Activated T-helper 1 cell treated with anti-CD3 and anti-CD28 coated beads, Interleukin-2, amount 50 U/mL, for 16 hours (primary cell): ENCODE measurements at places on chromosomes 11 and 22.

- DNase-seq, result peak; percentile 44
These were observed at the start of gene MICAL3 for GRCh38 chr22:18024276-18024939. Gene MICAL3 (minus strand): TSS chr22:18024561. CDS start chr22:17906812, 117,749 bp downstream.

- DNase-seq, result peak; percentile 17
These were observed 2.2 kb upstream of the VPS11 start for GRCh38 chr11:119065369-119065768.

- no peak for DNase-seq
These were observed 9.3 kb downstream of the OAF start for GRCh38 chr11:120219938-120220746.

DNA sequence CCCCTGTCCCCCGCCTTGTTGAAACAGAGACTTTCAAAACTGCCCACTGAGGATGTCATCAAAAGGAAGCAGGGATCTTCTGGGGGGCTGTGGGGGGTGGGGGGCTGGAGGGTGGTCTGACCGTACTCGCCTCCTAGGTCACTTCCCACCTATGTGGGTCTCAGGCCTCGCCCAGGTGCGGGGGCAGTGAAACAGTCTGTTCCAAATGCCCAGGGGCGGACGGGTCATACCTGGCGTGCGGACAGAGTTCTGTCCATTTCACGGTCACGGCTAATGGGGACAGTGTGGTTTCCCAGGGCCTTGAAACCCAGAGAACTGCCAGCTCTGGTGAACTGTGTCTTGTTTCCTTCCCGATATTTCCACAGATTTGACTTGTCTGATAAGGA is 27.2 kb downstream of the ANO1 start:
- DNase-seq, result no peak

- no peak for DNase-seq
These were observed 36.6 kb downstream of the KCNJ1 start for GRCh38 chr11:128830290-128831173.

GRCh38 chr22:31752096-31752847 is 1.5 kb upstream of the DEPDC5 start:
- DNase-seq, result no peak
